ENCODE measurements at places on chromosomes 7 and 10. TPM values are rescaled to one million over a fixed set of nuclear protein-coding genes. Genes with fewer than 3 reads are reported as not detected.

- no peak for DNase-seq
These were observed 77.8 kb upstream of the PIP4K2A start for GRCh38 chr10:22792161-22792560.

GRCh38 chr10:8072211-8072610 lies 17.7 kb downstream of the GATA3 start:
- DNase-seq: peak; percentile 62

GRCh38 chr10:80110986-80111385 lies 21.5 kb upstream of the PLAC9 start:
- DNase-seq: no peak

DNA sequence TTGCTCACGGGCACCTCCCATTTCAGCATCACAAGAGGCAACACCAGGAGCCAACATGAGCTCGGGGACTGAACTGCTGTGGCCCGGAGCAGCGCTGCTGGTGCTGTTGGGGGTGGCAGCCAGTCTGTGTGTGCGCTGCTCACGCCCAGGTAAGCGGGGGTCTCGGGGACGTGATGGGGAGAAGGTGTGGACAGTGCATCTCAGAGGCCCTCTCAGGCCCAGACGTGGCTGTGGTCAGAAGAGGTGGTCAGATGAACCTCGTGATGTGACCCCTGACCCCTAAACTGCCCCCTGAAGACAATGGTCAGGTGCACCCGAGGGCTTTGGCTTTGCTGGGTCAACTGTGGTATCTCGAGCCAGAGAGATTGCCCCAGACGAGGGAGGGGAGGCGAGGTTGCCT lies 6.1 kb downstream of the LAT2 start:
- DNase-seq: no peak

- DNase-seq: no peak
These were observed 33.2 kb downstream of the TMEM229A start for GRCh38 chr7:123999703-124000102.

DNA sequence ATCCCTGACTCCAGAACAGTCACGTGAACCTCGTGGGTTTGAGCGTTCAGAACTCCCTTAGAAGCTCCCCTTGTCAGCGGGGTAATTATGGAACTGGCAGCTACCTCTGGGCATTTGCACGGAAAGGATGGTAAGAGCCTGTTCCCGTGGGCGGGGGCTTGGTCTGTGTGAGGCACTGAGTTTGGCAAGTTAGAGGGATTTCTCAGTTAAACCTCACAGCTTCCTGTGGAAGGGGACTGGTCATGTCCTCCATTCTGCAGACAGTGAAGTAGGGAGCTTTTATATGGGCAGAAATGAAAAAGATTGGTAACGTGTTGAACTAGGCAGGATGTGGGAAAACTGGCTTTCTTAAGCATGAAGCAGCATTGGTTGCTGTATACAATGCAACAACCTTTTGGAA lies 16.0 kb downstream of the PALD1 start:
- DNase-seq: no peak

GRCh38 chr7:151249732-151250072 lies 1.2 kb upstream of the SMARCD3 start:
- DNase-seq: no peak

Gene CASP2
- 19.0 TPM for total RNA-seq

Gene ZNF365
- total RNA-seq: not detected

Gene SCART1
- 3.3 TPM for total RNA-seq

Gene CALHM3
- not detected for total RNA-seq

- no peak for DNase-seq
These were observed 315.7 kb downstream of the EXOC4 start for GRCh38 chr7:133568544-133568943.

Gene IQUB
- 0.10 TPM for total RNA-seq

Gene C7orf57
- not detected for total RNA-seq

DNA sequence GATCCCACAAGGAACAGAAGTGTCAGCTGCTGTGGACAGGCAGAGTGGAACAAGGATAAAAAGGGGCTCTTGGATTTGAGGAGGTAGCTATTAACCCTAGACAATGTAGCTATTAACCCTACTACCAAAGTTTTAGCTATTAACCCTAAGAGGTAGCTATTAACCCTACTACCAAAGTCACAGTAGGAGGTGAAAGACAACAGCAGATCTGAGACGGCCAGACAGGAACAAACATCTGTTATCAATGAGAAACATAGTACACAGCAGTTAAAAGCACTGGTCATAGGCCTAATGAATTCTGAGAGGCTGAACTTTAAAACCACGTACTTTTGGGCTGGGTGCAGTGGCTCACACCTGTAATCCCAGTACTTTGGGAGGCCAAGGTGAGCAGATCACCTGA lies 11.9 kb downstream of the ERCC6 start:
- DNase-seq: no peak

Gene SPDYE2
- total RNA-seq: not detected

DNA sequence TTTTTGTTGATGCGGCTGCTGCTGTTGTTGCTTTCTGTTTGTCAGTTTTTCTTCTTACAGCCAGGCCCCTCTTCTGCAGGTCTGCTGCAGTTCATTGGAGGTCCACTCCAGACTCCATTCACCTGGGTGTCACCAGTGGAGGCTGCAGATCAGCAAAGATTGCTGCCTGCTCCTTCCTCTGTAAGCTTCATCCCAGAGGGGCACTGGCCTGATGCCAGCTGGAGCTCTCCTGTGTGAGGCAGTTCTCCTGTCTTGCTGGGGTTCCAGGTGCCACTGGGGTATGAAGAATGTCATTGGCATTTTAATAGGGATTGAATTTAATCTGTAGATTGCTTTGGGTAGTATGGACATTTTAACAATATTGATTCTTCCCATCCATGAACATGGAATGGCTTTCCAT lies 308.5 kb upstream of the MEOX2 start:
- no peak for DNase-seq

DNA sequence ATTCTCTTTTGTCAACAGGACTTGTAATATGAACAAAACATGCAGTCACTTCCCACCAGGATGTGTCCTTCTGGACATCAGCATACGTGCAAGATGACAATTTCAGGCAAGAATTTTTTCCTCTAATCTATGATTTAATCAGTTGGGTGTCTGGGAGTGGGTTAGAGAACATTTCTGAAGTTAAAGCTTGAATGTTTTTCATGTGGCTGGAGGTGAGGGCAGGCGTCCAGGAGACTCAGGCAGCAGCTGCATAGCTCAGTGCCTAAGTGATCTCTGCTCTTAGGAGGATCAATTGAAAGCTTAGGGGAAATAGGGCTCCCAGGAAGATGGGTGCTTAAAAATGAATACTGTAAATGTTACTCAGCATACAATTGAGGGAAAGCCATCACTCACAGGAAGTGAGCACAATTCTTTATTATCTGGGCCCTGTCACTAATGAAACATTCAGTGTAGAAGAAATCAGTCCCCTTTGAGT lies 457.6 kb upstream of the KLF6 start:
- DNase-seq: no peak

DNA sequence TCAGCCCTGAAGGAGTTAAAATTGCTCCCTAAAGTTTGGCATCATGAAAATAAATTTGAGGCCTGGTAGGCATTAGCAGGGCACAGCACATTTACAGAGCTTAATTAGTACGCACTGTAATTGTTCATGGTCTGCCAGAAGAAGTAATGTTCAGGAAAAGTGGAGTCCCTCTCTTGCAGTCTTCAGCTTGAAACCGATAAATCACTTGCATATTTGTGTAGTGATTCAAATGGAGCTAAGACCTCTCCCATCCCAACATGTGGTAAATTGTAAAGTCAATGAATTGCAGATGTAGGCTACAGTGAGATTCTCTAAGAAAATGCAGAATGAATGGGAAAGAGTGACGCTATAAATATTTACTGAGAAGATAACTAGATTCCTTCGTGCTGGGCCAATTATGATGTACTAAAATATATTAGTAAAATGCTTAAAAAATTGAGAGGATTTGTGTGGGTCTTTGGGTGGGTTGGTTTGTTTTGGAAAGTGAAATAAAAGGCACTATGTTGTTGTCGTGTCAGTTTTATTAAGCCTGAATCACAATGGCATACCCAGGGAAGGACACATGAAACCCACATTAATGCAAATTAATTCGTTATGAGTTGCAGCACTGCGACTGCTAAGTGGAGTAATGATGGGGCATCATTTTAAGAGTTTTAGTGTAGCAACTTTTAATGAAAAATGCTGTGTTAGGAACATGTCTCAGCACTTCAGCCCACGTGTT lies 8.4 kb downstream of the TCF7L2 start:
- no peak for DNase-seq

Gene TMEM209
- total RNA-seq: 17.2 TPM

Gene FAM180A
- 4.8 TPM for total RNA-seq

DNA sequence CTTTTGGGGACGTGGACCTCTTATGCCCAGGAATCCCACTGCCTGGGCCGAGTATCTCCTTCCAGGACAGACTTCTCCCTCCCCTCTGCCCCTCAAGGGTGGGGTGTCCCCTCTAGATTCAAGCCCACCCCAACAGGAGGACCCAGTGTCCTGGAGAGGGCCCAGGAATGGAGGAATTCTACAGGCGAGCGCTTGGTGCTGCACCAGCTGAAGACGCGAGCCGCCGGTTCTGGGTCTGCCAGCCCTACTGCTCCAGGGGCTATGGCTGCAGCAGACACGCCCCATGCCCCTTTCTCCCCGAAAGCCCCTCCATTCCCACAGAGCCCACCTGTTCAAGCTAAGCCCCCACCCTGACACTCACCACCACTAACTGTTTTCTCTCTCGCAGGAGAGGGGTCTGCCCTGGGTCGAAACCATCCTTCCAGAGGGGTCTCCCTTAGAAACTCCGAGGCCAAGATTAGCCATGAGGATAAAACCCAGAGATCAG lies 8.6 kb downstream of the CRYGN start:
- no peak for DNase-seq

- no peak for DNase-seq
These were observed 5.8 kb downstream of the ADO start for GRCh38 chr10:62810156-62810902.

- DNase-seq: no peak
These were observed 41.3 kb upstream of the SRPK2 start for GRCh38 chr7:105429746-105430612.

Gene ARHGAP22
- 8.8 TPM for total RNA-seq

Gene PRKCQ
- total RNA-seq: 0.35 TPM

Gene FFAR4
- 2.3 TPM for total RNA-seq

Gene TMEM243
- total RNA-seq: 24.4 TPM

- no peak for DNase-seq
These were observed 2.2 kb upstream of the FOXI2 start for GRCh38 chr10:127734753-127735152.

GRCh38 chr7:90660100-90660499 lies 64.0 kb downstream of the CDK14 start:
- no peak for DNase-seq

Measured in mesenteric fat pad (tissue), 1 donor.